ENCODE measurements at places on chromosomes 7 and 10. TPM values are rescaled to one million over a fixed set of nuclear protein-coding genes. Genes with fewer than 3 reads are reported as not detected.

Gene OR6V1
- total RNA-seq: not detected

DNA sequence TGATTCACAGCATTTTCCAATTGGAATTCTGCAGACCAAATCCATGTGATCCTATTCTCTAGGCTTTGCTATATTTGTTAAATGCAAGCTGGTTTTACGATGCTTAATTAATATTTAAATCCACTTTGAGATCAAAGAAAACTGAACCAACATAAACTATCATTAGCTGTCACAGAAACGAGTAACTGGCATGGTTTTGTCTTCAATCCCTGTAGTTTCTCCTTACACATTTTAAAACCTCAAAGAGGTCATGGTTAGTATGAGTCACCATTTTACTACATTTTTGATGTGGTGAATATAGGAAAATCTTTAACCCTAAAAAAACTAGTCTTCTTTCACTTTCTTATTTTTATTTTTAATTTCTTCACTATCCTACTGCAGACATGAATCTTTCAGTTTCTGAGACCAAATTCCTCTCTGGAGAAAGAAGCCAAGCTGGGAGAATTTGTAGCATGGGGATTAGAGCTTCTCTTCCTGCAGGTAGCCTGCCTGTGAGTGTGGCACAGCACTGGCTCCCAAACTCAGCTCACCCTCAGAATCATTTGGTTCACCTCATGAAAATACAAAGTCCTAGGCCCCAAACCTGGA is 8.7 kb upstream of the LIPM start:
- no peaks in the 10 kb centered on the region for H3K27me3 ChIP-seq
- no peak for DNase-seq
- no peaks in the 10 kb centered on the region for H3K36me3 ChIP-seq
- H3K4me1 ChIP-seq: no peaks in the 10 kb centered on the region
- H3K4me3 ChIP-seq: no peak overlapping the region

DNA sequence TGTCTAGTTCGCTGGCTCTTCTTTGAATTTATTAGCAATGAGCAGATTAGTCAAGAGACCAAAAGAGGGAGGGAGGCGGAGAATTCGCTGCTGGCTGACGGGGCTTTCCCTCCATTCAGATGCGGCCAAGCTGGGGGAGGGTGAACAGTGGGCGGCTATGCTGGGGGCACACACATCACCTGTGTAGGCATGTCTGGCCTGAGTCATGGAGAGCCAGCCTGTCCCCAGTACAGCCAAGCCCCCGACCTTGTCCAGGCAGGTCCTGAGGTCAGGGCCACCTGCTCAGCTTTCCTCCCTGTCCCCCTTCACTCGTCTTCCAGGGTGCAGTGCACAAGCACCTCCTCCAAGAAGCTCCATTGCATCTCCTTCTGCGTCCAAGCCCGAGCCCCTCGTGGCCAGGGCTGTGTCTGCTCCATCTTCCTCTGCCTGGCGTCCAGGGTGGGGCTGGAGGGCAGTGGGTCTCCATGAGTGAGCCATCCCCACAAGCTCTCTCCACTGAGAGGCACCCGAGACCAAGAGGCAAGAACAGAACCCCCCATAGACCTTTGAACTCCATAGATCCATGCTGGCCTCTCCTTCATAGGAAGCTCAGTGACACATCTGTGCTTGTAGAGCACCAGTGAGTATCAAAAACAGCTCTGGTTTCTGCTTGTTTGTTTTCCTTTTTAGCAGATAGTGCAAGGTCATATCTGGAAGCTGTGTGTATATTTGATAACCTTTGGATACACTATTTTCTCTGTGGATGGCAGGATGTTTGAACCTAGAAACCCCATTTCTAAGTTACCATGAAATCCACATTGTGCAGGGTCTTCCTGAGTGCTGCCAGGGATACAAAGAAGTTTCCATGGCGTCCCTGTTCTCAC is 1.9 kb upstream of the DEPP1 start:
- H3K4me1 ChIP-seq: peaks cover 50% of the 10 kb centered on the region
- H3K36me3 ChIP-seq: no peaks in the 10 kb centered on the region
- no peaks in the 10 kb centered on the region for H3K27me3 ChIP-seq

- no peak for DNase-seq
- H3K27me3 ChIP-seq: no peaks in the 10 kb centered on the region
- H3K36me3 ChIP-seq: no peaks in the 10 kb centered on the region
- H3K4me3 ChIP-seq: no peak overlapping the region
- no peaks in the 10 kb centered on the region for H3K4me1 ChIP-seq
- no peak overlapping the region for H3K27ac ChIP-seq
Observed at GRCh38 chr10:90399782-90400181, 458.1 kb downstream of the HTR7 start.

- H3K36me3 ChIP-seq: no peaks in the 10 kb centered on the region
- no peaks in the 10 kb centered on the region for H3K4me1 ChIP-seq
Observed at GRCh38 chr10:49243610-49244283, 55.2 kb upstream of the C10orf71 start.

Measured in ovary (tissue), 10 donors.